ENCODE measurements at places on chromosomes 2 and 18.
A peak's percentile ranks its signal among the peaks of the same experiment; 100 is the strongest.

- no peak for DNase-seq
Observed at GRCh38 chr2:36807223-36807886, 110.8 kb downstream of the VIT start.

DNA sequence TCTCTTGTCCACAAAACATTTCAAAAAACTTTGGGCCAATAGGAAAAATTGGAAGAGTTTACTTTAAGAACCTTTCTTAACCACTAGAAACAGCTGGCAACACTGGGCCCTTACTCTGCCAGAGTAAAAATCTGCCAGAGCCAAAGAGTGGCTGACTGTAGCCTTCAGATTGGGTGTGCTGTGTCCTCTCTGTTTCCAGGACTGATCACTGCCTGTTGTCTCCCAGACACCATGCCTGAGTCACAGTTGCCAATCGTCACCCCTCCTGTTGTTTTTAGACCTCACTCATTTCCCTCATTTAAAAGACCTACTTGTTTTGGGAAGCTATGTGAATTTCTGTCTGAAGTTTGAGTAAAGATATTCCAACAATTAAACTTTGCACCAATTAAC is 159.1 kb downstream of the PPP1R1C start:
- DNase-seq, result no peak

DNA sequence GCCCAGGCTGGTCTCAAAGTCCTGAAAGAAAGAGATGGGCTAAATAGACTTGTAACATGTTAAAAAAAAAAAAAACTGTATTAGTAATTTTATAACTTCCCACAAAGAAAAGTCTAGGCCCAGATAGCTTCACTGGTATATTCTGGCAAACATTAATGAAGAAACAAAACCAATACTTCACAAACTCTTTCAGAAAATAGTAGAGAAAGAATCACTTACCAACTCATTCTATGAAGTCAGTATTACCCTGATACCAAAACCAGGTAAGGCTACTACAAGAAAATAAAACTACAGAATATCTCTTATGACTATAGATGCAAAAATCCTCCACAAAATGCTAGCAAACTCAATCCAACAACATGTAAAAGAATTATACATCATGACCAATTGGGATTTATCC is 59.9 kb upstream of the ODC1 start:
- DNase-seq, result no peak

DNA sequence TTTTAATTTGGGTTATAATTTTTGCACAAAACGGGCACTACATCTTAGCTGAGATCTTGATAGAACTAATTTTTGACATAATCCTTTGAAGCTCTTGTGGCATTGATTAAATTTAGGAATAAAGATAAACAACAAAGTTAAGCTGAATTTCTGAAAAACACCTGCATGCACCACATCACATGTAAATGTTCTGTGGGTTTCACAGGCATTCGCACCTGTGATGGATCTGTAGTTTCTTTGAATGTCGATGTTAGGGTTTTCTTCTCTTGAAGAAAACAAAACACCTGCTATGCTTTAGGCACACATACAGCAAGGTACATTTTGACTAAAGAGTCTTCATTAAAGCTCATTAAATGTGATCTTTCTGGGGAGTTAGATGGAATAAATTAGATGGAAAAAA is 60.3 kb downstream of the RPIA start:
- no peak for DNase-seq

DNA sequence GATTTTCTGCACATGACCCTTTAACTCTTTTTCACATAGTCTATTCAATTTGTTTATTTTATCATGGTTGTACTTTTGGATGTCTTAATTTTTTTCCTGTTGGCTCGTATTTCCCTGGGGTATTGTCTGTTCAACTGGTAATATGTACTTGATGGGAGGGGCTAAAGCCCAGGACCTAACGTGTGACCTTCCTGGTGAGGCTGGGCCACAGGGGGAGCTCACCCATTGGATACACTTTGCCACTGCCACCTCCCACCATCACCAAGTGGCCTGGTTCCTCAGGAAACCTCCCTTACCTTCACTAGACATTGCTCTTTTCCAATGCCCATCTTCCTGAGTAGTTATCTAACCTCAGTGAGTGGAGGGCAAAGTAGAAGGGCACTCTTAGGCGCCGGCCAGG is 143.9 kb upstream of the LTBP1 start:
- no peak for DNase-seq

DNA sequence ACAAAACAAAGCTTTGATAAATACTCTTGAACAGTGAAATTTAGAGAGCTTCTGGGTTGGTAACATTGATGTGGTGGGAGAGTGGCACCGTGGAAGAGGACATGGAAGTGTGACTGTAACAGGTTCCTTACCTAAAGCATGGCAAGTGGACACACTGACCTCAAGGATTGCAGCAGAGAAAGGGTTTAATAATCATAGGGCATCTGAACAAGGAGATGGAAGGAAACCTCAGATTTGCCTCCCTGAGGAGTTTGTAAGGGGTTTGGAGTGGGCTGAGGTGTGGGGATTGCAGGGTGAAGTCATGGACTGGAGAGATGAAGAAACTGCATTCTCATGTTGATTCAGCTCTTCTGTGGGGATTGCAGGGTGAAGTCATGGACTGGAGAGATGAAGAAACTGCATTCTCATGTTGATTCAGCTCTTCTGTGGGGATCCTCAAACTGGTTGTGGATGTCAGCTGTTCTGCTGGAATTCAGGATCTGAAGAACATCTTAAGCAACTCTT is 83.8 kb upstream of the TLK1 start:
- DNase-seq, result no peak

- no peak for DNase-seq
Observed at GRCh38 chr2:16293398-16293797, 353.0 kb downstream of the MYCN start.

GRCh38 chr2:65992198-65992554 is 442.7 kb upstream of the MEIS1 start:
- no peak for DNase-seq

- DNase-seq, result no peak
Observed at GRCh38 chr2:227846831-227847230, 24.6 kb upstream of the DAW1 start.

GRCh38 chr2:133787207-133787606 is 218.9 kb upstream of the NCKAP5 start:
- no peak for DNase-seq

- no peak for DNase-seq
Observed at GRCh38 chr2:213164263-213164662, 12.9 kb upstream of the IKZF2 start.

DNA sequence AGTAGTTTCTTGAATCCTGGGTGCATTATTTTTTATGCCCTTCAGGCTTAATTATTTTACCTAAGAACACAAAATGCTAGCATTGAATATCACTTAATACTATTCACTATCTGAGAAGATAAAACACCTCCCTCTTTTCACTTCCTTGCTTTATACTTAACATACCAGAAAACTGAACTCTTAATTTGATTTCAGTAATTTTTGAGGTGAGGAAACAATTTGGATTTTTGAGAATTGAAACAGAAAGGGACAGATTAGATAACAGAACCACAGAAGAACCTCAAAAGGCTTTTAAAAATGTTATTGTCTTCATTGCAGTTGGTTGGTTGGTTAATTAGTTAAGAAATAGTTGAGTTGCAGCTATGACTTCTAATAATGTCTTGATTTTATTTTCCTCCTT is 69.5 kb downstream of the GPD2 start:
- no peak for DNase-seq

GRCh38 chr2:207434306-207434705 is 95.5 kb upstream of the CREB1 start:
- no peak for DNase-seq

DNA sequence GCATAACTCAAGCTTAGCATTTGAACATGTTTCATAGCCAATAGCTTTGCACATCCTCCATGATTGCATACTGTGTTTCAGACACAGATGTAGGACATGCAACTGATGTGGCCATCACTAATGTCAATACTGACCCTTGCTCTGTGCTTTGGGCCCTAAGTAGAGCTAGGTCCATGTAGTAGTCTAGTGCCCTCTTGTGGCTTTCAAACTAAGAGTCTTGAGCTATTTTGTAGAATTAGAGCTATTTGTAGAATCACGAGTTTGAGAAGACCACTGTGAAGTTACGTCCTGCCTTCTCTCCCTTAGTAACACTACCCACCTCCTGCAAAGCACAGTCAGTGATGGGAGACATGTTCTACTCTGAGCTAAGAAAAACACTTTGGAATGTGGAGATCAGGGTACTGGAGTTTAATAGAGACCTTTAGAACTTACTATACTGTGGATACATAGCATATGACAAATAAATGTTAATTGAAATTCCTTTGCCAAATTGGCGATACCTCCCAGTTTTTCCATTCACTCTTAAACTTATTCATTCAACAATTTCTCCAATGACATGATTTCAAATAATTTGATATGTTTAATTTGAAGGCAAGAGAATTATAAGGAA is 306.5 kb upstream of the TNP1 start:
- no peak for DNase-seq

DNA sequence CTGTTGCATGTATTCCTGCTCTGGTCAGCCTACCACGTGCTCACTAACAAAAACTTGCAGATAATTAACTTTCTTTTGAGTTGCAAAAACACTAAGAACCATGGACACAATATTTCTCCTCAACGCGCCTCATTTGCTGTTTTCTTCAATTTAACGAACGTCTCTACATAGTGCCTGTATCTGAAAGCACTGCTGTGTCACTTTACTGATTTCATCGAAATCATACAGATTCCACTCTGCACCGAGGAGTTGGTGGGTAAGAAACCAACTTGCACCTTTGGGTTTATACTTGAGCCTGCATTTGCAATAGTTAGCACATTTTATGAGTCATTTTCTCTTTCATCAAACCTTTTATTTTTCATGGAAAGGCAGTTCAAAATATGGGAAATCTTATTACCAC is 145.8 kb downstream of the DCDC2C start:
- no peak for DNase-seq

DNA sequence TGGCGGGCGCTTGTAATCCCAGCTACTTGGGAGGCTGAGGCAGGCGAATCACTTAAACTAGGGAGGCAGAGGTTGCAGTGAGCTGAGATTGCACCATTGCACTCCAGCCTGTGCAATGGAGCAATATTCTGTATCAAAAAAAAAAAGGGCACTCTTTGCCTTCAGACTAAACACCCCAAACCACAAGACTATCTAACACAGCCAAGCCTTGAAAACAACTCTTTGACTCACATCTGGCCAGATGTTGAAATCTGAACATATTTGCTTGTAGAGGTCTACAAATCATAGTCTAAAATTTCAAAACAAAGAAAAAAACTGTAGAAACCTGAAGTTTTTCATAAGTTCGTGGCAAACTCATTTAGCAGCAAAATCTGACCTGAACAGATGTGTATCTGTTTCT is 94.9 kb downstream of the FAM161A start:
- no peak for DNase-seq

DNA sequence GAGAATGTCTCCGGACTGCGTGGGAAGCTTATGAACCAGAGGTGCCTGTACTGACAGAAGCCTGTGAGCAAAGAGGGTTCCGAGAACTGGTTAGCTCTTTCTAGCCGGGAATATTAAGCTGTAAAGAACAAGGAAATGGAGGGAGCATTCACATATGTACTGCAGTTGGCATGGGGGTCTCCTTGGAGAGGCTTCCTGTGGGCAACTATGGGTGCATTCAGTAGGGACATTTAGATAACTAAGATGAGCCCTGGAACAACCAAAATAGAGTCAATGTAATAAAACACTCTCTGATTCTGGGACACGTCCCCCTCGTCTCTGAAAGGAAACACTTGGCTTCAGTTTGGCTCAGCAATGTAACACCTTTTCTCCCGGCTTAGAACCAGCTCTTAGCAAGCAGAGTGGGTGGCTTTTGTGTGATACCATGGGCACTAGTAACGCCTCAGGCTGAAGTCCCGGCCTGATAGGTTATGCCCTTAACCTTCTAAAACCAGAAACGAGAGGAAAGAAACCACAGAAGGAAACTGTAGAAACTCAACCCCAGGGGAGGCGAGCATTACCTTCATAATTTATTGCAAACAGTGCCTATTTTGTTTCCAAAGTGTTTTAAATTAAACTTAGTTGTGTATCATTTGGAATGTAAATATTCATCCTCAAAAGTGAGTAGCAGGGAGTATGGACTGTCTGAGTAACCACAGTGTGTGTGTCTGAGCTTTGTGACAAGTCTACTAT is 48.8 kb upstream of the LPIN2 start:
- no peak for DNase-seq

- DNase-seq, result no peak
Observed at GRCh38 chr2:233267516-233268245, 16.2 kb downstream of the ATG16L1 start.

- DNase-seq, result no peak
Observed at GRCh38 chr18:45340884-45341283, 274.4 kb upstream of the SLC14A2 start.

DNA sequence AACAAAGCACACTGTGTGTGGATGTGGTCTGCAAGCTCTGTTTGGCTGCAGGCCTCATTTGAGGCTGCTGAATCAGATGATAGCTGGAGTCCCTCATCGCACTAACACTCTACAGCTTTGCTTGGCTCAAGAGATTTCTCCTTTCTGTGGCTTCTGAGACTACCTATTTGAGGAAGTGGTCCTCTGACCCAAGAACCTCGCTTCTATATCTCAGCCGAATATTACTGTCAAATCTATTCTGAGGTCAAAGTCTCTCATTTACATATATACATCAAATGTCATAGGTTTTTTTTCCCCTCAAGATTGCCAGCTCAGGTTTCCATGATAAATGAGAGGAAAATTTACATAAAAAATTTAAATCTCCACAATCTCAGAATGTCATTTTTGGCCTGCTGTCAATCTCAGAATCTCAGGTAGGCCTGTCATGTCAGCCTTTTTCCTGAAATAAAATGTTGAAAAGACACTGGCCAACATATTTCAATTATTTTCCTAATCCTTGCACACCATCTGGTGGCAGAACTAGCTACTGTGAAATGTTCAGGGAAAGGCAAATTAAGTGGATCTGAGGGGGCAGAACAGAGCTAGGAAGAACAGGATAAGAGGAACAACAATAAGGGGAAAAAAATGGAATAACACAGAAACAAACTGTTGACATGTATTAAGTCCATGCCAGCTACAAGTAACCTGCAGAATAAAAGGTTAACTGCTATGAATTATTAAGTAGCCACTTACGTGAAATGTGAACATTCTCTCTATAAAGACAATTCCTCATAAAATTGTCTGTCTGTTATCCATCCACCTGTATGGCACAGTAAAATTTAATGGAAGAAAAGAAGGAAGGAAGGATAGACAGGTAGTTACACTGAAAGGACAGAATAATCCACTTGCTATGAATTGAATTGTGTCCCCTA is 39.3 kb downstream of the AP1S3 start:
- peak; percentile 3 for DNase-seq

GRCh38 chr2:113180131-113180946 is 6.6 kb downstream of the PSD4 start:
- no peak for DNase-seq

GRCh38 chr18:23721696-23722480 is 32.6 kb downstream of the LAMA3 start:
- DNase-seq, result no peak

- DNase-seq, result no peak
Observed at GRCh38 chr18:10121786-10122515, 208.1 kb downstream of the VAPA start.

Data from caudate nucleus (tissue), 63 donors.